Stimulated activated CD8-positive, alpha-beta memory T cell treated with anti-CD3 and anti-CD28 coated beads, Interleukin-4, amount 100 ng/mL, for 1 hour (primary cell): ENCODE measurements at places on chromosomes 3 and 15.

GRCh38 chr3:128074851-128075521 is 22.7 kb downstream of the SEC61A1 start:
- DNase-seq = no peak

- no peak for DNase-seq
Observed at GRCh38 chr3:117281371-117281770, 571.8 kb downstream of the TUSC7 start.

- no peak for DNase-seq
Observed at GRCh38 chr3:36319680-36320079, 60.6 kb upstream of the STAC start.

GRCh38 chr3:4517643-4518311 is 24.6 kb downstream of the ITPR1 start:
- no peak for DNase-seq

DNA sequence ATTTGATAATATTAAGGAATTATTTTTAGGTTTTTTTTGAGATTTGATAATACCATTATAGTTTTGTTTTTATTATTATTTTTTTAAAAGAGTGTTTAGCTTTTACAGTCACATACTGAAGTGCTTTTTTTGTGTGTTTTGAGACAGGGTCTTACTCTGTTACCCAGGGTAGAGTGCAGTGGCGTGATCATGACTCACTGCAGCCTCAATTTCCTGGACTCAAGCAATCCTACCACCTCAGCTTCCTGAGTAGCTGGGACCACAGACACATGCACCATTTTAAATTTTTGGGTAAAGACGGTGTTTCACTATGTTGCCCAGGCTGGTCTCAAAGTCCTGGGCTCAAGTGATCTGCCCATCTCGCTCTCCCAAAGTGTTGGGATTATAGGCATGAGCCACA is 73.0 kb downstream of the SUMF1 start:
- DNase-seq = no peak

DNA sequence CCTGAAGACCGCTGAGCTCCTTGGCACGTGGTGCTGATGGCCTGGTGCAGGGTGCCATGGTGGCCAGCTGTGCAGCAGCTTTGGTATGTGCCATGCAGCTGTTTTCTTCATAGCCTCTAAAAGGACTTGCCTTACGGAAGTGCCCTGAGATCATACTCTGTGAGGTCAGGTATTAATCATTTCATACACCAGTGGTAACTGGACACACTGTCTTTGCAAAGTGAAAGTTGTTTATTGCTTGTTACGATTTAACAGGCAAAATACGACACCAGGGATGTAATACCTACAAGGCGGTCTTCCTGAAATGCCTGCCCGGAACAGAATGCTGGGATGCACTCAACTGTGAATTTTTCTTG is 184.6 kb downstream of the ATP10A start:
- no peak for DNase-seq

GRCh38 chr3:187746442-187747281 is 1.4 kb upstream of the BCL6 start:
- no peak for DNase-seq

DNA sequence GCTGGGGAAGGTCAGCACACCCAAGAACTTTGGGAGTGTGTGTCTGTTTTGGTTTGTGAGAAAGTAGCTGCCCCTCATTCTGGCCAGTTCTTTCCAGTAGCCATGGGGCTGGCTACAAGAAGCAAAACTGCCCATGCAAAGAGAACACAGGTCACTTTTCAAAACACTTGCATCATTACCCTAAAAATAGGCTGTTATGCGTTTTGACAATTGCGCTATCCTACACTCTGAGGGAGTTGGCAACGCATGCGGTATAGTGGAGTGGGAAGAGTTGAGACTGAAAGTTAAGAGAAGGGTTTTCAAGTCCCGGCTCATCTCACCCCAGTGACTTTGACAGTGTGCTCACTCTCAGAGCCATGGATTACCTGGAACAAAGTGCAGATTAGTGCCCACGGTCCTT is 41.8 kb upstream of the MYZAP start:
- no peak for DNase-seq

GRCh38 chr15:69941706-69942495 is 155.8 kb downstream of the TLE3 start:
- no peak for DNase-seq

DNA sequence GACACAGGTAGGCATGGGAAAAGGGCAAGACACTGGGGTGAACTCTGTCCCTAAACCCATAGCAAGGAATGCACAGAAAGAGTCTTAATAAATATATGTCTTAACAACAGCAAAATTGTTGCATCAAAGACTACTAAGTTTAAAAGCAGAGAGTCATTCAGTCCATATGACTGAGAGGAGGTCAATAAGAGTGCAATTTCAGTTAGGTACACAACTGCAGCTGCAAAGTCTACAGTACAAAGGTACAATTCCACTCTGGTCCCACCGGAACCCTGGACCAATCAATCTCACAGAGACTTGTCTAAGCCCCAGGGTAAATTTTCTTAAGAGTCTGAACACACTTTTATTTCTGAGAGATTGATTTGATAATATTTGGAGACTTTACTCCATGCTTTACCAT is 6.9 kb downstream of the CP start:
- DNase-seq = no peak

DNA sequence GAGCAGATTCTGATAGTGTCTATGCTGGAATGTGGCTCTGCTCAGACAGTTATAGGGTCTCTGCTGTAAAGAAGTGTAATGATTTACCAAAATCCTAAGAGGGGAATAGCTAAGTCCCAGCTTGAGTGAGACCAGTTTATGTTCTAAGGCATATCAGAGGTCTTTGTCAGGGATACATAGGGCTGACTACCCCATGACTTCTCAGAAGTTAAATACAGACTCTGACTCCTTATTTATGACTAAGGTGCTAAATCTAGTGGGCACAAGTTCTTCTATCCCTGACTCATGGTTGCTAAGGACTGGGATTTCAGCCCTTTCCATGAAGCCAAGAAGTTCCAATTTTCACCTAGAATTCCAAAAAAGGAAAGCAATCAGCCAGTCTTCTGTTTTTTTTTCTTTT is 192.6 kb upstream of the POU1F1 start:
- DNase-seq = no peak

DNA sequence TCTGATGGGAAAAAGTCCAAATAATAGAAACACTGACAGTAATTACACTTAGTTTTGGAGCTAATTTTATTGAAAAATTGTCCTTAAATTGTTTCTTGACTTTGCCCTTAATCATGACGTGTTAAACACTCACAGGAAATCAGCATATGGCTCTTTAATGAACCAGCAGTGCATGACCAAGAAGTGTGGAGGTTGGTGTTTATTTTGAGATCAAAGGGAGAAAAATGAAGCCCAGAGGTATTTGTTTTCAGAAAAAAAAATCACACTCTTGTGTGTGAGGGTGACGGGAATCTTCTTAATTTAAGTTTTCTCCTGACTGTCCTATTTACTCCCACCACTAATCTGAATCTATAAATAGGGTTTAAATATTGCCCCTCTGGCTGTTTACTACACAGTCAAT is 28.8 kb upstream of the SYNM start:
- no peak for DNase-seq

GRCh38 chr15:90917569-90917968 is 14.5 kb downstream of the MAN2A2 start:
- no peak for DNase-seq

DNA sequence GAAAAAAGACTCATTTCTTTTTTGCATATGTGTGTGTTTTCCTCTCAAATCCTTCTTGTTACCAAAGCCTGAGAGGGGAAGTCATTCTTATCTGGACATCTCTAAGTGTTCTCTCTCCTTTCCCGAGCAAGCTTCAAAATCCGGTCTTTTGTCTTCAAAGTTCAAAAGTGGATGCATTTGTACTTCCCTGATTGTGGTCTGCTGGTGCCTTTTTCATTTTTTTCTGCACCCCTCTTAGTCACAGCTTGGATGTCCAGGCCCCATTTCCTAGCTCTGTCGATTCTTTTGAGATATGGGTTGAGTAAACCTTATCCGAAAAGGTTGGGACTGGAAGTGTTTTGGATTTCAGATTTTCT is 34.8 kb downstream of the EHD4 start:
- DNase-seq = no peak

DNA sequence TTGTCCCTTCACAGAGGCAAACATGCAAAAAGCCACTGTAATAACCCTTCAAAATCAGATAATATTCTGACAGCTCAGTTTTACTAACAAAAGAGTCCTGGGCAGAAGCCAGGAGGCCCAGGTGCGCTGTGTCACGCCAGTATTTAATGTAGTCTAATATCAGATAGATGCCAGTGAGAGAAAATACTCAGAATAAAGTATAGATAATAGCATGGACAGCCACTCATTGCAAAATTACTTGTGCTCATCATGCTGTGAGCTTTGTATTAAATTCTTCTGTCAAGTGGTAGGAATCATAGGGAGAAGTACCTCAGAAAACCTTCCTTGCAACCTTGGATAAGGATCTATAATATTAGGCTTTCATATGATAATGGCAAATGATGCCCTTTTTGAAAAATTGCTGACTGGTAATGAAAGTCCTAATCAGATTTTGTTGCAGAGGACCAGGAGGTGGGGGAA is 1154.3 kb downstream of the ROBO1 start:
- DNase-seq = no peak

- DNase-seq = no peak
Observed at GRCh38 chr15:56244811-56245576, 1.3 kb upstream of the RFX7 start.

DNA sequence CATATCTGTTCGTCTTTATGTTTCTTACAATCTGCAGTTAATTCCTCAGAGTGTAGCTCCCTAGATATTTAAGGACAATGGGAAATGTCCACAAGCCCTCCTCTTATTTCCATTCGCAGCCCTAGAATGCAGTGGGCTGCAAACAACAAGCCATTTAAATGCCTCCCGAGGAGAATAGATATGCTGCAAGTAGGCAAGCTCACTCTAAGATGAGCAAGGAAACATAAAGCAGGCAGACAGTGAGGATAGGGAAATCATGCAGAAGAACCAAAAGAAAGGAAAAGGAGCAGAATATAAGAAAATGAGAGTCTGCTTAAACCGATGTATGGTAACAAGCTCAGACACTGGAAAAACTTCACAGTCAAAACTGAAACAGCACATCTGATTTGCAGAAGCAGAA is 561.9 kb downstream of the GBE1 start:
- no peak for DNase-seq

DNA sequence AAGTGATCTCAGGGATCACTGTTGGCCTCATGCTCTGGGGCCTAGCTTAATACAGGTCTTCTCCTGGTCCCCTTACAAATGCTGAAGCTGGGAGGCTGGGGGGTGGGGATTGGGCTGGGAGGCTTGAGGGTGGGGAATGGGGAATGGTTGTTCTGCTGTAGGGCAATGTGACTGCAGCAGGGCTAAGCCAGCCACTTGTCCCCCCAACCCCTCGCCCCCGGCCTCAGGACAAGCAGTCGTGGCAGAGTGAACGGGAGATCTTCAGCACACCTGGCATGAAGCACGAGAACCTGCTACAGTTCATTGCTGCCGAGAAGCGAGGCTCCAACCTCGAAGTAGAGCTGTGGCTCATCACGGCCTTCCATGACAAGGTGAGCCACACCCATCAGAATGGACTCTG is 17.2 kb upstream of the EXOG start:
- no peak for DNase-seq

GRCh38 chr15:43214169-43214568 is 6.6 kb downstream of the EPB42 start:
- no peak for DNase-seq

DNA sequence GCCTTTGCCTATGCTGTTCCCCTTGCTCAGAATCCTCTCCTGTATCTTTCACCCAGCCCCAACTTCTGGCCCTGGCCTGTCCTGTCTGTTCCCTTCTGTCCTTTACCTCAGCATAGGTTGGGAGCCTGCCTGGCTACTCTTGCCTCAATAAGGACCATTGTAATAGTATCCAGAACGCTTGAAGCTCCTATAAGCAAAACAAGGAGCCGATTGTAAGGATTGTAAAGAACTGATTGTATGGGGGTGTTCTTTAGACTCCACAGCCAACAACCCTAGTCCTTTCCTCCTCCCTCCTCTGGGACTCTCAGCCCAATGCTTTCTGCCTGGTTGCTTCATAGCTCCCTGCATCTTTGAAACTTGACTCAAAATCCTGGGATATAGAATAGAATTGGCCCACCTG is 18.7 kb upstream of the RAD54L2 start:
- DNase-seq = no peak

- no peak for DNase-seq
Observed at GRCh38 chr15:64864068-64864467, 22.4 kb downstream of the PLEKHO2 start.

DNA sequence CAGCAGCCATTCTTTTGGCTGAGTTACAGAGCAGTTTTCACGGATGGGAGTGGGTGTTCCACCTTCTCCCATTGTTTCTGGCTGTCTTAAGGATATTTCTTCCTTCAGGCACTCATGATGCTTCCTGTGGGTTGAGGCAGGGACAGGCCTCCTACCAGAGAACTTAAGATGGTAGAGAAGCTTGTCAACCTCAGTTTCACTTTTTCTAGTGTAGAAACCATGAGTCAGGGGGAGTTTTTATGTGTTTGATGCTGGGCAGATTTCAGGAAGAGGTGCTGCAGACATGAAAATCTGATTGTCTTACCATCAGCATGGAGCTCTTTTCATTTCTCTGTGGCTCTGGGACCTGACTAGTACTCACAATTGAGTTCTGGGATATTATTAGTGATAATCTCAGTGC is 48.7 kb upstream of the VEPH1 start:
- DNase-seq = no peak

- no peak for DNase-seq
Observed at GRCh38 chr3:164539215-164539614, 539.1 kb downstream of the SI start.

GRCh38 chr3:33419948-33420347 is 20.3 kb downstream of the UBP1 start:
- DNase-seq = no peak

DNA sequence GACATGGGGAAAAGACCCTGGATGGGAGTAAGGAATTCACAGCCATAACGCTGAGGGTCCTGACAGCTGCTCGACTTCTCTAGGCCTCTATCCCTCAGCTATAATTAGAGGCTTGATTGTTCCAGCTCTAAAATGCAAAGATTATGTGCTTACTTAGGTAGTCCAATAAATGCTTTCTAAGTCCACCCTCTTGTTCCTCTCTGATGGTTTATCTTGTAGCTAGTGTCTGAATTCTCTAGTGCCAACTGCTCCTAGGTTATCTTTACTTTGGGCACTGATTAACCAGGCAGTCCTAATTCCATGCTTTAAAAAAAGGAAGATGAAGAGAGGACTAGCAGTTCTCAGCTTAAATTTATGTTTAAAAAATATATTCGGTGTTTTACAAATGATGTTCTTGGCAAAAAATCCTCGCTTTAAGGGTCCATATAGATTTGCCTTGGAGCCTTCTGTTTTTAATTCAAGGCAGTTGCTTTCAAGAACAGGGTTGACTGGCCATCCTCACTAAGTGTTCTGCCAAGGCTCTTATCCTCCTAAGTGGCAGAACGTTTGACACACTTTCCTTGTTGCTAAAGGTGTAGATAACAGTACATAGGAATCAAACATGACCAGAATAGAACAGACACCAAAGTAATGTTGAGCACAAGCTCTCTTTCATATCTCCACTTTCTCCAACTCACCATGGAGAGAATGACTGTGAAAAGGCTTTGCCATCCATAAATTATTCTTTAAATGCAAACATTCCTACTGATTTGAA is 60.6 kb downstream of the THRB start:
- DNase-seq = no peak
